Mucosa of gallbladder (tissue), 1 donor: ENCODE measurements at places on chromosomes 2 and 18. TPM values are rescaled to one million over a fixed set of nuclear protein-coding genes. Genes with fewer than 3 reads are reported as not detected.

The MYO5B gene
- total RNA-seq = 63.1 TPM

- no peak for DNase-seq
Observed at GRCh38 chr2:239964399-239965185, 60.5 kb downstream of the NDUFA10 start.

DNA sequence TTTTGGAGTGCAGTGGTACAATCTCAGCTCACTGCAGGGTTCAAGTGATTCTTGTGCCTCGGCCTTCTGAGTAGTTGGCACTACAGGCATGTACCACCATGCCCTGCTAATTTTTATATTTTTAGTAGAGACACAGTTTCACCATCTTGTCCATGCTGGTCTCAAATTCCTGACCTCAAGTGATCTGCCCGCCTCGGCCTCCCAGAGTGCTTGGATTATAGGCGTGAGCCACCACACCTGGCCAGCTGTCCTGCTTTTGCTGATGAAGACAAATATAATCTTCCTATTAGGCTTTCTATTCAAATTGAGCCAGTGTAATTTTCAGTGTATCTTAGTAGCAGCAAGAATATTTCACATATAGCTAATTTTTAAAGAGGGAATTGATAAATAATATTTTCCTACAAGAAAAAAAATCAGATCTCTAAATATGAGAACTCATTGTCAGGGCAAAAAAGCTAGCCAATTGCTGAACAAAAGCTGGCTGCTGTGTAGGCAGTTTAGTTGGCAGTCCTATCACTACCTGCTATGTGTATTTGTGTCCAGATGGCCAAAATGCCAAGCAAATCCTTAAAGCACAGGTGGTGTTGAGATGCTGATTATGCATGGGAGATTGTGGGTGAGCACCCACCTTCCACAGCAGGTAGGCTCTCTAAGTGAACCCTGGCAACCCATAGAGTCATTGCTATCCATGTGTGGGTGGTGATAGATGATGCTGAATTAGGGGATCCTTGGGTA lies 60.8 kb upstream of the STAM2 start:
- DNase-seq = no peak

DNA sequence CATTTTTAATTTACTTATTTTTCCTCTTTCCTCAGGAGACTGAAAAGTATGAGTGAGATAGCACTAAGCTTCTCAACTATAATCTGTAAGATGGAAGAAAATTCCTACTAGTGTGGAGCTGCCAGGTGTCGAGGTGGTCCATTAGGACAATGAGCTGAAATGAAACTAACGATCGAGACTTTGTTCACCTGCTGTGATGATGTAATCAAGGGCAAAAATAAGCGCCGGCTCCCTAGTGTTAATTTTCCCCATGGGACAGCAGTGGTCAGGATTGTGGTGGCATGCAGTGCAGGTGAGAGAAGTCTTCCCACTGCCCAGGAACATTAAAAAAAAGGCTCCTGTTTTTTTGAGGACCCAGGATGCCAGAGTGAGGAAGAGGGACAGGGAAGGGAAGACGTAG lies 859.1 kb upstream of the GCFC2 start:
- no peak for DNase-seq

DNA sequence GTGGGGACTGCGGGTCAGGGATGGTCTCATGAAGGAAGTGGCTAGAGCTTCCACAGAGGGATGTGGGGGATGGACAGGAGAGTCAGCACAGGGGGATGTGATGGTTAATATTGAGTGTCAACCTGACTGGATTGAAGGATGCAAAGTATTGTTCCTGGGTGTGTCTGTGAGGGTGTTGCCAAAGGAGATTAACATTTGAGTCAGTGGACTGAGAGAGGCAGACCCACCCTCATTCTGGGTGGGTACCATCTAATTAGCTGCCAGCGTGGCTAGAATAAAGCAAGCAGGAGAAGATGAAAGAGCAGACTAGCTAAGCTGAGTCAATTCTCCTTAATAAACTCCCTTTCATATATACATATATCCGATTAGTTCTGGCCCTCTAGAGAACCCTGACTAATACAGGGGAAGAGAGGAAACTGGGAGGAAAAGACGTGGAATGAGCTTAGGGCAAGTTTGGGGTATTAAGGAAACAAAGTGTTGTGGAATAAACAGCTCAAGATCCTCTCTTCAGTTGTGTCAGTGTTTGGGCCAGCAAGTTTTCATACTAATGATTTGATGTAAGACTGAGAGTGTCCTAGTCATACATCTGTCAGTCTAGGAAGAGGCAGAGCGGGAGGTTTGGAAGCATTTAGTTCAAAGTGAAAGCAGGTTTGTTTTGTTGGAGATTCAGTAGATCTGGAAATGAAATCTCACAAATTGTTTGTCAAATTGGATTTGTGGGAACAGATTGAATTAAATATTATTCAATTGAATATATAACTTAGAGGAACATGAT lies 135.2 kb upstream of the NT5C1B start:
- DNase-seq = no peak
